ENCODE measurements at places on chromosomes 11 and 22.

- DNase-seq = no peak
Measured at GRCh38 chr22:27213294-27213693, 555.9 kb downstream of the MIAT start.

- DNase-seq = no peak
Measured at GRCh38 chr11:117052196-117053149, 45.8 kb downstream of the SIK3 start.

DNA sequence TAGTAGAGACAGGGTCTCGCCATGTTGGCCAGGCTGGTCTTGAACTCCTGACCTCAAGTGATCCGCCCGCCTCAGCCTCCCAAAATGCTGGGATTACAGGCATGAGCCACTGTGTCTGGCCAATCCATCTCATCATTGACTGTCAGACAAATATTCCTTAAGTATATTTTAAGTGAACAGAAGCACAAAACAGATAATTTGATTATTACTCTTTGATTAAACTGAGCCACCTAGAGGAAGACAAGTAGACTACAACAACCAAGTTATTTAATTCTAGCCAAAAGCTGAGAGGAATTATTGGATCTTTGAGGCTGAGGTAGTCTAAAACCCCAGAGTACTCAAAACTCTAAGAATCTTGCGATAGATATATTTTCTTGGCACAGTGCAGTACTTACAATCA is 1.2 kb downstream of the ACRV1 start:
- no peak for DNase-seq

GRCh38 chr11:103359216-103359615 is 250.0 kb downstream of the DYNC2H1 start:
- DNase-seq = no peak

DNA sequence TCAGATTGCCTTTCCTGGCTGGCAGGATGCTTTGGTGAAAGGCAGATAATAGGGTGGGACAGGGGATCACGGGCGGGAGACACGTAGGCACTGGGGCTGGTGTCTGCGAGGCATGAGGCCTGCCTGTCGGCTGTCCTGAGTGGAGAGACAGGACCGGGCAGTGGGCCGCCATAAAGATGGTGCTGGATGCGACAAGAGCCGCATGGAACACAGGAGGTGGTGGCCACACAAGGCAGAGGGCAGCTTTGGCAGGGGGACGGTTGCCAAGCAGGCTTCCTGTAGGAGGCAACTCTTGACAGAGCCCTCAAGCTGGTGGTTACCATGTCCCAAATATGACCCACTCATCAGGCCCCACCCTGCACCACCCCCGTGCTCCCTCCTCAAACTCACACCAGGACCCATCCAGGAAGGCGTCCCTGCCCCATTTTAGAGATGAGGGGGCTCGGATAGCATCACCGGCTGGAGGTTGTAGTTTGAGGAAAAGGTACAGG is 4.9 kb upstream of the PPARA start:
- DNase-seq = no peak

GRCh38 chr11:134350381-134350780 is 18.6 kb downstream of the GLB1L2 start:
- DNase-seq = no peak

DNA sequence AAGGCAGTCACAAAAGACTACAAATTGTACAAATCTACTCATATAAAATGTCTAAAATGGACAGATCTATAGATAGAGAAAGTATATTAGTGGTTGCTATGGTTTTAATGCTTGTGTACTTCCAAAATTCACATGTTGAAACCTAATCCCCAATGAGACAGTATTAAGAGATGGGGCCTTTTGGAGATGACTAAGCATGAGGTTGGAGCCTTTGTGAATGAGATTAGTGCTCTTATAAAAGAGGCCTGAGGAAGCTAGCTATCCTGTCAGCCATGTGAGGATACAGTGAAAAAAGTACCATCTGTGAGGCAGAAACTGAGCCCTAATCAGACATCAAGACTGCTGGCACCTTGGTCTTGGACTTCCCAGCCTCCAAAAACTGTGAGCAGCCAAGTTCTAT is 82.6 kb downstream of the CYP2R1 start:
- no peak for DNase-seq

GRCh38 chr11:70779433-70780245 is 381.3 kb downstream of the CTTN start:
- no peak for DNase-seq

DNA sequence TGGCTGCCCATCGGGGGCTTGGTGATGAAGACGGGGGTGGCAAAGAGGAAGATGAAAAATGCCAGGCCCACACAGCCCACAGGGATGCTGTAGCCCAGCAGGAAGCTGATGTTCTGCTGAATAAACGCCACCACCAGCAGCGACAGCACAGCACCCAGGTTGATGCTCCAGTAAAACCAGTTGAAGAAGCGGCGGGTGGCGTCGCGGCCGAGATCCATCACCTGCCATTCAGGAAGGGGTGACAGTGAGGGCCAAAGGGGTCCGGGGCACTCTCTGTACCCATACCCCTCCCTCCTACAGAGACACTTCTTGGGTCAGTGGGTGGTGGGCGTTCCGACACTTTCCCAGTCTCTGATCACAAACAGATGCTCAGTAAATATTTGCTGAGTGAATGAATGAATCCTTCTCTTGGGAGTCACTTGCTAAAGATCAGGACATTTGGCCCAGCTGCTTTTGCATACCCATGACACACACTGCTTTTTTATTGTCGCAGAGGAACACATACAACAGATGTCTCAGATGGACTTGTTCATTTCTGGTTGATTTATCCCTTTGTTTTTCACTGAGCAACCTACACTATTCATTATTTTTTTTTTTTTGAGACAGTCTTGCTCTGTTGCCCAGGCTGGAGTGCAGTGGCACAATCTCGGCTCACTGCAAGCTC is 5.2 kb downstream of the SLC15A3 start:
- DNase-seq = no peak

- no peak for DNase-seq
Measured at GRCh38 chr11:68692871-68693483, 8.6 kb downstream of the GAL start.

DNA sequence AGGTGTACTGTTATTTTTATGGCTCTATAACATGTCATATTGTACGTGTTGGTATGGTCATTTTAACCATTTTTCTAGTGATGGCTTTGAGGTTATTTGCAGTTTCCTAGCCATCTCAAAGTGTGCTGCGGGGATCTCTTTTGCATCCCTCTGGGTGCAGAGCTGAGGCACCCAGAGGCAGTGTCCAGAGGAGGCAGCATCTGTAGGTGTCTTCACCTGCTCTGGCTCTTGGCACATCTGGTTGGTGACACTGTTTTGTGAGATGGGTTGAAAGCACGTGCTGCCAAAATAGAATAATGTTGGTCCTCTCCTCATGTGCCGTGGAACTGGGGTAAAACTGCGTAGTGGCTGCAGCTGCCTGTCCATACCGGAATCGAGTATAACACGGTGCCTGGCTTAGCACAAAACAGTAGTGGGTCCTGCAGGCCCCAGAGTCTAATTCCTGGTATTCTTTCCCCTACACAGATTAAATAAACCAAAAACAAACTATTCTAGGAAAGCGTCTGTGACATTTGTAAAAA is 12.9 kb downstream of the NEAT1 start:
- DNase-seq = no peak

GRCh38 chr11:118434553-118435289 is 1.6 kb upstream of the KMT2A start:
- DNase-seq = peak; percentile 52

DNA sequence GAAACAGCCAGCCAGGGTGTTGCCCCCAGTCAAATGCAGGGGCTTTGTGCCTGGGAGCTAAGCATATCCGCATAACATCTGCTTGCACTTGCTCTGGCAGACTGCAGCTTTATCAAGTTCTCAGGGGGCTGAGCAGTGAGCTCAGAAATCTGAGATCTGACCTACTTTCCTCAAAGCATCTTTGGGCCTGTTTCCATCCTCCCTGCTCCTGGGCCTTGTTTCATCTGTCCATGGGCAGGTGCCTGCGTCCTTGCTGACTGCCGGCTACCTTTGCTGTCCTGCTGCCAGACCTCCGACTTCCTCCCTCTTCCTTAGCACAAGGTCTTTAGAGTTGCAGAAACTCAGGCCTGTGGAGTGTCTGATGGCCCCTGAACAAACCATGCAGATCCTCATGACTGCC is 131.2 kb upstream of the B3GAT1 start:
- DNase-seq = no peak

DNA sequence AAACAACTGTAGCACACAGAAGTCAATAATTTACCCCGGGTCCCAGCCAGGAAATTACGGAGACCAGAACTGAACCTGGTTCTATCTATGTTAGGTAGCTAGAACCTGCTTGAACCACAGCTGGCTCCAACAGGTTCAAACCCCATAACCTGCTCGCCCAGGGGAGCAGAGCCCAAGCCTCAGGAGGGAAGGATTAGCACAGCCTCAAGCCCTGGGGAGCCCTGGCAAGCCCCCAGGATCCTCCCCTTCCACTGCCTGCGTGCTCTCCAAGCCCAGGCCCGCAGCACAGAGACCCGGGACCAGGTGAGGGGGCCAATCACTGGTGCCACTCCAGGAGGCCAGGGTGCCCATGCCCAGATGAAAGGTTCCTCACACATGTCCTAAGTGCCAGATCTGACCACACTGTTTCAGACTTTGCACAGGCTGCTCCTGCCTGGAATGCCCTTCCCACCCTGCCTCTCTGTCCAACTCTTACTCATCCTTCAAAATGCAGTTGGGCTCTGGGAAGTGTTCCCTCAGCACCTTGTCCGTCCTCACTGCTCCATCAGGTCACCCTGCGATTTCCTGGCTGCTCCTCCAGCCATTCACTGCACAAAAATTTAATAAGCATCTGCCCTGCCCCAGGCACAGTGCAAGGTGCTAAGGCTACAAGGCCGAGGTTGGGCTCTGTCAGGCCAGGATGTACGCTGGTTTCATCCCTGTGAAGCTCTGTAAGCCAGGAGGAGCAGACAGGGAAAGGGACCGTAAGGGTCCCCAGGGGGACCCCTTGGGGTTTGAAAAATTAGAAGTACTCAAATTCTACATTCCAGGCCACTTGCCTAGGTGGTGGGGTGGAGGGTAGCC is 32.2 kb downstream of the ARRB1 start:
- DNase-seq = no peak

GRCh38 chr22:30806391-30806861 is 111.8 kb downstream of the OSBP2 start:
- no peak for DNase-seq

GRCh38 chr11:8362899-8363298 is 99.2 kb upstream of the LMO1 start:
- DNase-seq = no peak

DNA sequence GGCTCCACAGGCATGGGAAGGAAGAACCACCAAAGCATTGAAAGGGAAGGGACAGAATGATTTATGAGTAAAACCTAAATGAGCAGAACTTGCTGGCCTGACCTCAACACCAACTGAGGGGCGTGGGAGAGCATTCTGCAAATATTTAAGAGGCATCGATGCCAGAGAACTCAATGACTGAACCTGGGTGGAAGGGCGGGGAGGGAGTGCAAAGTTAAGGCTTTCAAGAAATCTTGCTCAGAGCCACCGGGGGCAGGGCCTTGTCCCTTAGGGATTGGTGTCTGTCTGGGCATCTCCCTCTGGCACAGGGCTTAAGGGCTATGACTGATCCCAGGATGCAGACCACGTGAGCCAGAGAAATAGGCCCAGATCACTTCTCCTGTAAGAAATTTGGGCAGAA is 137.1 kb downstream of the ADAMTS15 start:
- no peak for DNase-seq

- peak; percentile 33 for DNase-seq
Measured at GRCh38 chr11:59754859-59755700, at the start of gene STX3. Gene STX3, plus strand, starts transcription at chr11:59755376. Its CDS starts 230 bp downstream, at chr11:59755606.

DNA sequence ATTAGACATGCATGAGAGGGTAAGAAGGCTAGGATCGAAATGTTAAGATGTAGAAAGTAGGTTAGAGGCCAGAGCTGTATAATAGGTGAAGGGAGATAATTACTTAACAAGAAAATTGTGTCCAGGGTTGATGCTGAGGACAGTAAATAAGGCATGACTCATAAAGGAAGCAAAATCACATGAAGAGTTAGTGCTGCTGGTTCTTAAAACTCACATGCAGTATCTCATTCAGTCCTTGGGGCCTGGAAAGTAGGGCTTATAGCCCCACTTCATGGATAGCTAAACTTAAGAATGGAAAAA is 130.2 kb downstream of the NCAM1 start:
- DNase-seq = no peak

DNA sequence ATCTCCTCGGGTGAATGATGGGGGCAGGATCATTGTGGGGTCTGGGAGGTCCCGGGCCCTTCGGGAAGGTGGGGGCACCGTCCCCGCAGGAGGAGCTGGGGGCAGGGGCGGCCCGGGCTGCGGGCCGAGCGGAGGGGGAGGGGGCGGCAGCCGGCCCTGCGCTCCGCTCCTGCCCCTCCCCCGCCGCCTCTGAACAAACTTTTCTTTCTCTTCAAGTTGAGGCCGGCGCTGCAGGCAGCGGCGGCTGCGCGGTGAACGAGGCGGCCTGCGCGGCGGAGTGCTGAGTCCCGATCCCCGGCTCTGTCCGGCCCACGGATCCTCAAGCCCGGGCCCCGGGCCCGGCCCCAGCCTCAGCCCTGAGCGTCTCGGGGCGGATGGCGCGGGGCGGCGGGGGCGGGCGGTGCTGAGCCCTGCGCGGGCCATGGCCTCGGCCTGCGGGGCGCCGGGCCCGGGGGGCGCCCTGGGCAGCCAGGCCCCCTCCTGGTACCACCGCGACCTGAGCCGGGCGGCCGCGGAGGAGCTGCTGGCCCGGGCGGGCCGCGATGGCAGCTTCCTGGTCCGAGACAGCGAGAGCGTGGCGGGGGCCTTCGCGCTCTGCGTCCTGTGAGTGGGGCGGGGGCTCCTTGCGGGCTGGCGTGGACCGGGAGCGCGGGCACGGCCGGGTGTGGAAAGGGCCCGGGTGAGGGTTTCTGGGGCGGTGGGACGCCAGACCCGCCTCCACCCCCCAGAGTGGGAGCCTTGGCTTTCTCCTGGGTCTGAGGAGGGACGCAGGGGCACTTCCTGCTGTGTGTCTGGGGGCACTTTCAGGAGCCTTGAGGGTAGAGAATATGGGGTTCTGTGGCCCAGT is at the start of gene INPPL1:
Gene INPPL1 (plus strand): TSS at position 204 of the 847 bp plus-strand sequence. CDS start 218 bp downstream, at position 422.
- DNase-seq = peak; percentile 66

DNA sequence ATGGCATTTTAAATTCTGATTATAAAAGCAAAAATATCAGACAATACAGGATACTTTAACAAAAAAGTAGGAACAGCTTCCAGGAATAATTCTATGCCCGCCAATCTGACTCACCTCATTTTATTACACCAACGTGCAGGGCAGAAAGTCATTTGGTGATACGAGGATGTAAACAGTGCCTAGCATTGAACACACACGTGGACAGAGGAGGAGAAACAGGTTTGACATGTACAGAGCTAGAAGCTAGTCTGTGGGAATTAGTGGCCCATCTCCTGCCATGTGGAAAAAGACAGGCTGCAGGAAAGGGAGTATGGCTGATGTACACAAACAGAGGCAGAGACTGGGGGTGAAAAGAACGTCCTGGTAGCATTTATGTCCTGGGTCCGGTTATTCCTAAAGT is 9.0 kb upstream of the SPINDOC start:
- DNase-seq = no peak

DNA sequence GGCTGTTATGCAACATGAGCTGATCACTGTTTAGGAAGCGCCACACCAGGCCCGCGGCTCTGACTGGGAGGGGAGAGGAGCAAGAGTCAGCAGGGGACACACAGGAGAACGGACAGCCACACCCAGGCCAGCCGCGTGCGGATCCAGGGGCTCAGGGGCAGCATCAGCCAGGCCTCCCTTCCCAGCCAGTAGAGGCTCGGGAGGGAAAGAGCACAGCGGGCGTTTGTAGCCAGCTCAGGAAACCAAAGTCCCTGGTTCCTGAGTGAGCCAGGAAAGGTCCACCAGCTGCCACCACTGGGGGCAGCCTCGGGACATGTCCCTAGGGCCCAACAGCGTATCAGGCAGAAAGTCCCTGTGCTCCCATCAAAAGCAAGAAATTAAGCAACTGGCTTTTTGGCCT is 71.8 kb upstream of the PITPNB start:
- DNase-seq = peak; percentile 60

Data from femur (tissue), 1 donor.